ENCODE measurements at places on chromosomes 1 and 21. TPM values are rescaled to one million over a fixed set of nuclear protein-coding genes. Genes with fewer than 3 reads are reported as not detected.

Gene SPATA21
- not detected for total RNA-seq

Gene ZNF683
- 0.41 TPM for total RNA-seq

Gene OR2L2
- total RNA-seq = not detected

- no peak for DNase-seq
- H3K4me1 ChIP-seq = no peaks in the 10 kb centered on the region
- H3K4me3 ChIP-seq = no peak overlapping the region
- H3K27ac ChIP-seq = no peak overlapping the region
- H3K36me3 ChIP-seq = no peaks in the 10 kb centered on the region
These were observed 18.6 kb downstream of the OVAAL start for GRCh38 chr1:180577361-180577760.

- H3K4me3 ChIP-seq = no peak overlapping the region
- no peaks in the 10 kb centered on the region for H3K4me1 ChIP-seq
- H3K27me3 ChIP-seq = no peaks in the 10 kb centered on the region
- no peaks in the 10 kb centered on the region for H3K36me3 ChIP-seq
- H3K27ac ChIP-seq = no peak overlapping the region
- DNase-seq = no peak
These were observed 4.2 kb downstream of the NECTIN4 start for GRCh38 chr1:161085165-161085564.

All from ovary (tissue), 10 donors.